Tibial artery (tissue), 4 donors: ENCODE measurements at places on chromosomes 13 and 19.

DNA sequence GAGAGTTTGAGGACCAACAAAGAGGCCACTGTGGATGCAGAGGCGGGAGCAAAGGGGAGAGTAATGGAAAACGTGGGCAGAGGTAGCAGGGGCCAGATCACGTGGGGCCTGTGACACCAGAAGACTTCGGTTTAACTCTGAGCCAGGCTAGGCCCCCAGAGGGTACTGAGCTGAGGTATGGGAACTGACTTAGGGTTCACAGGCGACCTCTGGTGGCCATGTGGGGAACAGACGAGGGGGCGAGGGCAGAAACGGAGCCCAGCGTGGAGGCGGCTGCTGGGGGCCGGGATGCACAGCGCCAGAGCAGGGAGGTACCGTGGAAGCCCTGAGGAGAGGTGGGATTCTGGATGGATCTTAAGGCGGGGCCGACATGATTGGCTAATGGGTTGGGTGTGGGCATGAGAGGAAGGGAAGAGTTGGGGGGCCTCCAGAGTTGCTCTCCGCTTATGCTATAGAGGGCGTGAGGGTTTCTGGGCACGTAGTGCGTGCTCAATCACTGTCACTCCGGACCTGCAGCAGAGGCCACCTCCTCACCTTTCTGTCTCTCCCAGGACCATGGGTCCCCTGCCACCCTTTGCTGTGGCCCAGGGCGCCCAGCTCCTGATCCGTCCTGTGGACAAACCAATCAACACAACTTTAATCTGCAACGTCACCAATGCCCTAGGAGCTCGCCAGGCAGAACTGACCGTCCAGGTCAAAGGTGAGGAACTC lies 13.7 kb downstream of the PVR start:
- DNase-seq, result peak; percentile 62

- no peak for DNase-seq
These were observed 1490.0 kb upstream of the MIR17HG start for GRCh38 chr13:89857502-89857901.

DNA sequence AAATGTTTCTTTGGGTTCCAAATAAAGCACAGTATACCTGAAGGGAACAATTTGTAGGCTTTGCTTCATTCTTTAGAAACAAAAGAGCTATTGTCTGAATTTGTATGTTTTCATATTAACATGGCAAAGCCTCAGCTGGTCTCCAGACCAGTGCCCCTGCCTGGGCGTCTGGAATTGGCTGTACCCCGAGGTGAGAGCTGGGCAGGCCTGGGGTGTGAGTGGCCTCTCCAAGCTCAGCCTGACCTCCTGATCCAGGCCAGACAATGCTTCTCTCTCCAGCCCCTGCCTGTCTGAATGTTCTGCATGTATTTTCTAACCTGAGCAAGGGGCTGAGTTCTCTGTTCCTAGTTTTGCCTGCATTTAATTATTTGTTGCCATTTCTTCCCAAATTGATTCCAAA lies 66.3 kb upstream of the MCF2L start:
- DNase-seq, result no peak

DNA sequence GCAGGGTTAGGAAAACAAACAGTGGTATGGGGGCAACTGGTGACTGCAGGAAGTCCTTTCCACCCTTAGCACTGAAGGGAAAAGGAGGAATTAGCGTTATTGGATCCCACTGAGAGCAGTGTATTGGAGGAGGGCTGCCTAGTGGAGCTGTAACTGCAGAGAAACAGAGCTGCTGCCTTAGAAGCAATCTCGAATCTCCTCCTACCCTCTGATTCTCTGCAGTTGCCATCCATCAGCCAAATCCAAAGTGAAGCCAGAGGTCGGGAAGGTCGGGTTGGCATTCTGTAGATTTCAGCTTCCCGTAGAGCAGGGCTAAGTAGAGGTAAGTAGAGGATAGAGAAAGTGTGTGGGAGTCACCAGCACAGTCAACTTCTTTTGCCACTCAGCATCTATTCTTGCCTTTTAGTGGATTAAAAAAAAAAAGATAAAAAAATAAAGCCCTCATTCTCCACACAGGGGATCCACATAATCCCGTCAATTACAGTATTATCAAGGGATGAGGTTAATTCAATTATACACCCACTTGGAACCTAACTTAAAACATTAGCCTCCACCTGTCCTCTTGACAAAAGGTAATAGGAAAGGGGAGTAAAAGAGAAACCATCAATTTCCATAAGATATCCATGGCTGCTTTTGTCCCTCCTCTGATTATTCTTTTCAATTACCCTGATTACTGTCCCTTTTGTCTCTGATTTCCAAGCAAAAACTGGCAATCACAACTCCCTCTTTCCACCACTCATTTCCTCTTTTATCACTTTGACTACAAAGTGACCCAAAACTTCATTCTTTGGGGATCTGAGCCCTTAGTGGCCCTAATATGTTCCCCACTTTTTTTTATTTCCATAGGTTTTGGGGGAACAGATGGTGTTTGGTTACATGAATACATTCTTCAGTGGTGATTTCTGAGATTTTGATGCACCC lies 234.7 kb downstream of the RBM26 start:
- no peak for DNase-seq

- no peak for DNase-seq
These were observed 139.3 kb downstream of the PCDH9 start for GRCh38 chr13:67090856-67091255.

- DNase-seq, result no peak
These were observed 11.8 kb upstream of the TLE5 start for GRCh38 chr19:3073931-3074595.

DNA sequence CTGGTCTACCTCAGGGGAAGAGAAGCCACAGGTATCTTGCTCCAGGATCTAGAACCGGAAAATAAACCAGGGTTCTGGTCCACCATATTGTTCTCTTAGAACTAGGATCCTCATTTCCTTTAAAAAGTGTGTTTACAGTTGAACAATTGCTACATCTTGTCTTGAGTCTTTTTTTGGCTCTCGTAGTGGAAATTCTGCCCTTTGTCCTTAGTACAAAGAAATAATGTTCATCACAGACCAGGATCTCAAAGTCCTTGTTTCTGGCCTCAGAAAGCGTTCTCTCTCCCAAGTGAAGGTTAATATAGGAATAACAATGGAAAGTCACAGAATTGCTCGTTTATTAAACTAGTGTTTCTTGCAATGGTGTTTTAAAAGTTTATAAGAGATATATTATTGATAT lies 20.8 kb downstream of the KLF2 start:
- no peak for DNase-seq

DNA sequence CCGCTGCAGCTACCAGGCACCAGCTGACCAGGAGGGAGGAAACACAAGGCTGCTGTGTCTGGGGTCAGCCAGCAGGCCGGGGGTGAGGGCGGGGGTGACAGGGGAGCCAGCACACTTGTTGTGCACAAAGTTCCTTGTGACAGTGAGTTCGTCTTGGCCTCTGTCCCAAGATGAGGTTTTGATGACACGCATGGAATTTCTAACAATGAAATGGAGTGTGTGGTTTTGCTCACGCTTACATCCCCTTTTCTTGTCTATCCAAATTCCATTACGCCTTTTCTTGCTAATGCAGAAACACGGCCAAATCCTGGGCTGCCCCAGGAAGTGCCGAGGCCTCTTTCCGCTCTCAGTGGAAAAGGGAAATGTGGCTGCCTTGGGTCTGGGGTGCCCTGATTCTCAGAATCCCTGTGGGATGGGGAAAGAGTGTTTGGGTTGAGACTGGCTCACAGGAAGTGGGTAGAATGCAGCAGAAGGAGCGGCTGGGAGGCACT lies 73.8 kb downstream of the GADD45B start:
- peak; percentile 90 for DNase-seq

GRCh38 chr13:99355267-99356011 lies 48.2 kb upstream of the GPR183 start:
- no peak for DNase-seq

GRCh38 chr19:11410682-11411081 lies 8.4 kb downstream of the RGL3 start:
- no peak for DNase-seq

DNA sequence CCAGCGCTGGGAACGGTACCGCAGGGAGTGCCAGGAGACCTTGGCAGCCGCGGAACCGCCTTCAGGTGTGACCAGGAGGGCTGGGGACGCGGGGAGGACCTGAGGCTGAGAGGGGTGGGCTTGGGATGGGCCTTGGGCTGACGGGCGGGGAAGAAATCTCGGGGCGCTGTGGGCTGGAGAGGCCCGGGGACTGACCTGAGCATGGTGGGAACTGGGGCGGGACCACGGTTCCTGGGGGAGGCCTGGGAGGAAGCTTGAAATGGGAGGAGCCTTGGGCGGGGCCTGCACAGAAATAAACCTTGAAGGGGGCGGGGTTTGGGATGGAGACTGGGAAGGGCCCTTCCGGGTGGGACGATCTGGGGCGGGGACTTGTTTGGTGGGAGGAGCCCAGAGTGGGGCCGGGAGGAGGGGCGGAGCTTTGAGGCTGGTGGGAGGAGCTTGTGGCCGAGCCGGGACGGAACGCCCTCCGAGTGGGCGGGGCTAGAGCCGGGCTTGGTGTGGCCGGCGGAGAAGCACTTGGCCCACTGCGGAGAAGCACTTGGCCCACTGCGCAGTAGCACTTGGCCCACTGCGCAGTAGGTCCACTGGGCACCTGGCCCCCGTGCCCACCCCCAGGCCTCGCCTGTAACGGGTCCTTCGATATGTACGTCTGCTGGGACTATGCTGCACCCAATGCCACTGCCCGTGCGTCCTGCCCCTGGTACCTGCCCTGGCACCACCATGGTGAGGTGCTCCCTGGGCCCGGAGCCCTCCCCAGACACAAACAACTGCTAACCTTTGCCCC lies 2.8 kb downstream of the GIPR start:
- DNase-seq, result no peak

DNA sequence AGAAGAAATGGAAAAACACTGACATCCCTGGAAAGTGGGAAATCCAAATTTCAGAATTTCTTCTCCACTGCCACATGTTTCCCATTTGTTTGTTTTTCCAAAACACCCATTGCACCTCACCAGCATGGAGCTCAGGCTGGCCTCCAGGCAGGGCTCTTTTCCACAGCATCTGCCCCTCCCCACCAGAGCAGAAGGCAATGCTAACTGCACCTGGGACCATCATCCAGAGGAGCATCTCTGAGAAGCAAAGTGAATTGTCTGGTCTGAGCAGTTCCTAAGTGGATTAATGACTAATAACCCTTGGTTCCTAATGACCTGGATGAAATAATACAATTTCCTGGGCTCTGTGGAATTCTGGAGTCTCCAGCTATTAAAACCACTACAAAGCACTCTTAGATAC lies 8.8 kb upstream of the CYSLTR2 start:
- DNase-seq, result no peak

GRCh38 chr13:26326562-26326961 lies 72.6 kb downstream of the CDK8 start:
- no peak for DNase-seq

DNA sequence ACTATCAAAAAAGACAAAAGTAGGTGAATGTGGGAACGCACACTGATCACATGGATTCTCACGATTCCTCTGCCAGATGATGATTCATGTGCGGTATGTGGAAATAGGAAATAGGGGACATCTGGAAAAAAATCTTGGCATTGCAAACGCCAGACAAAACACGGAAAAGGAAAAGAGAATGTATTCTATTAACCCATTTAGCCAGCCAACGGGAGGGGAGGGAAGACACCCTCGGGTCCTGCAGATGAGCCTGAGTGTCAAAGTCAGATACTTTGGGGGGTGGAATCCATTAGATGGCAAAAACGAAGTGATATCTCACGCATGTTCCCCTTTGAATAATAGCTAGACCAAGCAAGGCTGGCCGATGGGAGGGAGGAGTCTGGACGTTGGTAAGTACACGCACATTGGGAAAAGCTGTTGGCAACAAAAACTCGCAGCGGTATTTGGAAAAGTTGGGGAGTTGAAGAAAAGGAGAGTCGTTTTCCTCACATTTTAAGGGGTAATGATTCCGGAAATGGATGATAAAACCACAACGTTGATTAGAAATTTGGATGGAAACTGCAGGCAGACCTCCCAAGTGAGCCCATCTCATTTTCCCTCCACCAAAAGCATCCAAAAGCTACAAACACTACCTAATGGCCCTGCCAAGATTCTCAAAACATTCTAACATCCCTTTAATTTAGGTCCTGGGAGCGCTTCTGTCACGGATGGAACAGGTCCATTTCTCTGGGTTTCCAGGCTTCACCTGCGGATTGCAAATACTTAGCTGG lies 73.6 kb downstream of the COL4A1 start:
- peak; percentile 87 for DNase-seq

- no peak for DNase-seq
These were observed 180.1 kb downstream of the POSTN start for GRCh38 chr13:37418490-37418889.

- no peak for DNase-seq
These were observed 147.5 kb downstream of the CYSLTR2 start for GRCh38 chr13:48801255-48801654.

GRCh38 chr13:54183166-54183565 lies 1154.6 kb downstream of the OLFM4 start:
- no peak for DNase-seq

DNA sequence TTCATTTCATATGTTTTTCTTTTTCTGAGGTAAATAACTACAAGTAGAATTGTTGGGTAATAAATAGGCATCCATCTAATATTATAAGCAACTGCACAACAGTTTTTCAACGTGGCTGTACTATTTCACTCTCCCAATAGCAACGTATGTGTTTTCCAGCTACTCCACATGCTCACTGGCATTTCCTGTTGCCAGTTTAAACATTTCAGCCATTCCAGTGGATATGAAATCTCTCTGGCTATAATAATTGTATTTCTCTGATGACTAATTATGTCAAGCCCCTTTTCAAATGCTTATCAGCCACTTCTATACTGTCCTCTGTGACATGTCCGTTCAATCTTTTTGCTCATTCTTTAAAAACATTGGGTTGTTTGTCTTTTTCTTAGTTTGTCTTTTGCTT lies 26.8 kb upstream of the ALOX5AP start:
- DNase-seq, result no peak

DNA sequence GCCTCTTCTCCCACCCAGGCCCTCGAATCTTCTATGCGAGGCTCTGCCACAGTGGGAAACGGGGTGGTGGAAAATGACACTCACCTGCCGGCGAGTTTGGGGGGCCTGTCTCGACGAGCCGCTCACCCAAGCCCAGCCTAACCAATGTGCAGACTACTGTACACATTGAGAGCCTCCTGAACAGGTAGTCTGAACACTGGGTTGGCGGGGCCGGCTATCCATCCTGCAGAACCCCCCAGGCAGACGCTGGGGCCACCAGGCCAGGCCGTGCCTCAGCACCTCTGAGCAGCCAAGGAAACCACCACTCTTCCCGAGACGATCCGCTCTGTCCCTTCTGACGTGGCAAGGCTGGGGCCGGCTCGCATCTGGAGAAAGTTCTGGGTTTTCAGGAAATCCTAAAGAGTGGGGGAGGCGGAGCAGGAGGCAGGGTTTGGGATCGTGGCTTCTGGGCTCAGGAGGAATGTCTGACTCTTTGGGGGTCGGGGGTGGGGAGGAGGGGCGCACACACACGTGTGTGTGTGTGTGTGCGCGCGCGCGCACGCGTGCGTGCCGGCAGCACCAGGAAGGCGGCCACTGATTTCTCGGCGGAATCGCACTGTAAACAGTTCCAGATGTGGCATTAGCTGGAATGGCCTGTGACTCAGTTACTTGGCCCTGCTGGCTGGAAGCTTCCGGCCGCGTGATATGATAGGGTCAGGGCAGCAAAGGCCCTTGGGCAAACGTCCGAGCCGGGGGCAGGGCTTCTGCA lies 18.5 kb downstream of the TMED1 start:
- DNase-seq, result peak; percentile 88

- DNase-seq, result no peak
These were observed 8.5 kb upstream of the SHISA2 start for GRCh38 chr13:26060357-26060756.
